ENCODE measurements at places on chromosomes 5 and 9.

DNA sequence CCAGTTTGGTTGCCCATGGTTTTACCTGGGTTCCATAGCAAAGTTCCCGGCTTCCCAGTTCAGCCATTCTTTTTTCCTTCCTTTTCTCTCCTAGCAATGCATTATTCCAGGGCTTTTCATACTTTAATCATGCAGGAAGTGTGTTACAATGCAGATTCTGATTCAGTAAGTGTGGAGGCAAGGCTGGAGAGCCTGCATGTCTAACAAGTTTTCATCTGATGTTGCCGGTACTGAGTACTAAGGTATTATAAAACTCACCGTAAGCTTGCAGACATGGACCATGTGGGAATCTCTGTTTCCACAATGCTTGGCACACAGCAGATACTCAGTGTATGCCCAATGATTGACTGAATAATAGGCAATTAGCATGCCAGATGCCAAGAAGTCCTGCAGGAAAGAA lies 102.9 kb upstream of the SHB start:
- peaks cover 20% of the 10 kb centered on the region for H3K36me3 ChIP-seq
- no peak overlapping the region for H3K27ac ChIP-seq

- H3K4me3 ChIP-seq, result no peak overlapping the region
- no peak overlapping the region for H3K27ac ChIP-seq
- DNase-seq, result no peak
- peaks cover 61% of the 10 kb centered on the region for H3K27me3 ChIP-seq
These were observed 20.0 kb upstream of the PITX1 start for GRCh38 chr5:135053989-135054388.

DNA sequence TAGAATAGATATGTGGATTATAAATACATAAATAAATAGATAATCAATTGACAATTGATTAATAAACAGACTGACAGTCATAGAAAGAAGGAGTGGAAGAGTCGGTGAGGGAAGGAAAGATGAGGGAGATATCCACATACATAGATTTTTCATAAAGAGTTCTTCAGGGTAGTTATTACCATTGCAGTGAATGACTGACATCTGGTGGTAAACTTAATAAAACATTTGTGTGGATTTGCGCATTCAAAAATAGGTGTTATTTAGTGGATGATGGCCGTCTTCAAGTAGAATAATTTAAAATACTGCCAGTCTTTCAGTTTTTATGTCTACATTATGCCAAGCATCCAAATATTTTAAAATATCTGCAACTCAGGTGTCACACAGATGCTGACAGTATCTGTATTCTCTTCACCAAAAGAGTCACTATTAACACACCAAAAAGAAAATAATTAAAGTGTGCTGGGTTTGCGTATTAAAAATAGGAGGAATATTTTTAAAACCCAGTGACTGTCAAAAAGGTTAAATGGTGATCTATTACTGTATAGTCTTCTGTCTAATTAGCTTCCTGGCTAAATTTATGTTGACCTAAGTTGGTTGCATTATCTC lies 78.8 kb downstream of the GIN1 start:
- no peaks in the 10 kb centered on the region for H3K36me3 ChIP-seq
- DNase-seq, result no peak
- peaks cover 9% of the 10 kb centered on the region for H3K27me3 ChIP-seq
- H3K4me1 ChIP-seq, result peaks cover 6% of the 10 kb centered on the region
- H3K4me3 ChIP-seq, result no peak overlapping the region

DNA sequence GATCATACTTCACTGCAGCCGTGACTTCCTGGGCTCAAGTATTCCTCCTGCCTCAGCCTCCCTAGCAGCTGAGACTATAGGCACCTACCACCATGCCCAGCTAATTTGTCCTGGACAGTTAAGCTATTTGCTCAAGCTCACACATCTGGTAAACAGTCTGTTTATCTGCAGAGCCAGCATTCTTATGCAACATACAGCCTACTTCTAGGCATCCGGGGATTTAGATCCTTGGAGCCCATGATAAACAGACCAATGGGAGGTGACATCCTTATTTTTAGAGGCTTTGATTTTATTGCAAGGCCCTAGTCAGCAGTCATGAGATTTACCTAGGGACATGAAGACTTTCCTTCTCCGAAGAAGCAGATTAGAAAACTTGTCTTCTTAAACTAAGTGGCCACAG lies 21.0 kb downstream of the ATOX1 start:
- peaks cover 5% of the 10 kb centered on the region for H3K4me1 ChIP-seq
- H3K36me3 ChIP-seq, result peaks cover 1% of the 10 kb centered on the region
- H3K4me3 ChIP-seq, result no peak overlapping the region
- H3K27ac ChIP-seq, result no peak overlapping the region

- no peak overlapping the region for H3K4me3 ChIP-seq
- H3K27ac ChIP-seq, result no peak overlapping the region
- H3K4me1 ChIP-seq, result no peaks in the 10 kb centered on the region
- no peaks in the 10 kb centered on the region for H3K36me3 ChIP-seq
These were observed 25.7 kb downstream of the SARDH start for GRCh38 chr9:133712221-133713100.

DNA sequence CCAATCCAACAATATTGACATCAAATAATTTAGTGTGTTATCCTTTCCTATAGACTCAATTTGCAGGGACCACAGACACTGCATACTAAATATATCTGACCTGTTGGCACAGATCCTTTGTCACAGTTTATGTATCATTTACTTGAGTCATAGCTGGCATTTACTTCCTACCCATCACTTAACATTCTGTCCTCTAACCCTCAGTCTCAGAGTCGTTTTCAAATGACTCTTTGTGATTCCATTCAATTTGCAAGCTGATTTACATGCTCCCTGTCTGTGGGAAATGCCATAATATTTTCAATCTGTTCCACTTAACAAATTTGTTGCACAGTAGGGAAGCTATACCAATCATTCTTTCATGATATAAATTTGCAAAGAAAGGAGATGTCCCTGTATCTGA lies 265.7 kb upstream of the EDIL3 start:
- no peak for DNase-seq
- H3K4me1 ChIP-seq, result no peaks in the 10 kb centered on the region
- no peak overlapping the region for H3K27ac ChIP-seq
- H3K27me3 ChIP-seq, result no peaks in the 10 kb centered on the region
- H3K4me3 ChIP-seq, result no peak overlapping the region

DNA sequence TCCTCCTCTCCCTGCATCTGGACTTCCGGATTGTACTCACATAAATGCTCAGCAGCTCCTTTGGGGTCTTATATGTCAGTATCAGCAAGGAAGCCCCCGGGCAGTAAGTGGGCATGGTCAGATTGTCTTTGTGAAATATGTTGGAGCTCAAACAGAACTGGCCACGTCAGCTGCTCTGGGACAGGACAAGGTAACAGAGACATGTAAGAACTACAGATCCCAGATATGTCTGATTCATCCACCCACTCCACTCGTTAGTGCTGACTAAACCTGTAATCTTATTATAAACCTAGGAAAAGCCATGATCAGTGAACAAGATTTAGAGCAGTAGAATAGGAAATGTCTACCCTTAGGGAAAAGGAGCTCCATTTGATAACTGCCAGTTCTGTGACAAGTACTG lies 561.8 kb downstream of the CETN3 start:
- no peaks in the 10 kb centered on the region for H3K4me1 ChIP-seq
- H3K27me3 ChIP-seq, result no peaks in the 10 kb centered on the region

DNA sequence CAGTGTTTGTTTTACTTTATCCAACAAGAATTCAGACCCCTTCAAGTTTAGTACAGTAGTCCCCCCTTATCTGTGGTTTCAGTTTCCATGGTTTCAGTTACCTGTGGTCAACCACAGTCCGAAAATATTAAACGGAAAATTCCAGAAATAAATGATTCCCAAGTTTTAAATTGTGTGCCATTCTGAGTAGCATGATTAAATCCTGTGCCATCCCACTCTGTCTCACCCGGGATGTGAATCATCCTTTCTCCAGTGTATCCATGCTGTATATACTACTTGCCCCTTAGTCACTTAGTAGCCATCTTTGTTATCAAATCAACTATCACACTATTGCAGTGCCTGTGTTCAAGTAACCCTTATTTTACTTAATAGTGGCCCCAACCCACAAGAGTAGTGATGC lies 153.8 kb upstream of the RASA1 start:
- DNase-seq, result no peak
- no peaks in the 10 kb centered on the region for H3K27me3 ChIP-seq
- no peaks in the 10 kb centered on the region for H3K36me3 ChIP-seq
- no peak overlapping the region for H3K4me3 ChIP-seq
- H3K4me1 ChIP-seq, result peaks cover 31% of the 10 kb centered on the region

GRCh38 chr5:11302663-11303062 lies 541.6 kb upstream of the DAP start:
- no peak for DNase-seq
- H3K4me3 ChIP-seq, result no peak overlapping the region
- H3K4me1 ChIP-seq, result no peaks in the 10 kb centered on the region
- H3K36me3 ChIP-seq, result no peaks in the 10 kb centered on the region
- H3K27ac ChIP-seq, result no peak overlapping the region

- no peaks in the 10 kb centered on the region for H3K36me3 ChIP-seq
- H3K4me1 ChIP-seq, result no peaks in the 10 kb centered on the region
- H3K27ac ChIP-seq, result no peak overlapping the region
- no peaks in the 10 kb centered on the region for H3K27me3 ChIP-seq
These were observed 15.1 kb upstream of the IPPK start for GRCh38 chr9:92685022-92685421.

DNA sequence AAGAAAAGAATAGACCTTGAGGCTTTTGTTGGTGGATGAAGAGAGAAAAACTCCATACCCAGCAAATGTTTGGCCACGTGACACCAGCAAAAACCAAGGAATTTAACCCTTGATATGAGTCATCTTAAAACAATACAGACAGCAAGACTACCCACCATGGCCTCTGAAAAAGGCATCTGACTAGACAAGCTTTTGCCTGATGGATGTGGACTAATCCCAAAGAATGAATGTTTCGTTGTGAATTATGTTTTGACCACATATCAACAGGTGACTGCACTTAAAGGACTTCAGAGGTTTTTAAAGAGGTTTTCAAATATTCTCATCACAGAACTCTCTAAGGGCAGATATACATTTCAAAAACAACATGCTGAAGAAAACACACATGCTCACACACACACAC lies 33.0 kb upstream of the SLC1A3 start:
- no peak for DNase-seq
- peaks cover 6% of the 10 kb centered on the region for H3K27me3 ChIP-seq
- no peaks in the 10 kb centered on the region for H3K4me1 ChIP-seq
- no peaks in the 10 kb centered on the region for H3K36me3 ChIP-seq
- no peak overlapping the region for H3K27ac ChIP-seq
- H3K4me3 ChIP-seq, result no peak overlapping the region

DNA sequence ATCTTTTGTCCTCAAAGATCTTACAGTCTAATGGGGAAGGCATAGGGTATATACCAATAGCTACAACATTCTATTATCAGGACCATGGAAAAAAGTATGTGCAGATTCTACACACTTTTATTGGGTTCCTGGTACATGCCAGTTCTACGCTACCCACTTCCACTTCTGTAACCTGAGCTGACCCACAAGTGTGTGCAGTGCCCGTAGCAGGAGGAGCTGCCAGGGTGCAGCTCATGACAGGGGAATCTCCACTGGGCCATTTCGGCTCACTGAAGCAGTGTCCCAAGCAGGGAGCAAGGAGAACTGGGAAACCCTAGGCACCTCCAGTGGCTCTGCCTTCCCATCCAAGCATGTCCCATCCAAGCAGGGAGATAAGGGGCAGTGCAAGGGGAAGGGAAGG lies 60.4 kb downstream of the FOXI1 start:
- H3K4me1 ChIP-seq, result no peaks in the 10 kb centered on the region
- no peak overlapping the region for H3K4me3 ChIP-seq
- no peaks in the 10 kb centered on the region for H3K36me3 ChIP-seq
- peaks cover 6% of the 10 kb centered on the region for H3K27me3 ChIP-seq
- DNase-seq, result no peak
- no peak overlapping the region for H3K27ac ChIP-seq

GRCh38 chr5:73793911-73794310 lies 167.9 kb downstream of the ARHGEF28 start:
- peaks cover 19% of the 10 kb centered on the region for H3K4me1 ChIP-seq
- H3K36me3 ChIP-seq, result no peaks in the 10 kb centered on the region
- no peak overlapping the region for H3K4me3 ChIP-seq
- H3K27ac ChIP-seq, result no peak overlapping the region
- no peak for DNase-seq
- H3K27me3 ChIP-seq, result no peaks in the 10 kb centered on the region

DNA sequence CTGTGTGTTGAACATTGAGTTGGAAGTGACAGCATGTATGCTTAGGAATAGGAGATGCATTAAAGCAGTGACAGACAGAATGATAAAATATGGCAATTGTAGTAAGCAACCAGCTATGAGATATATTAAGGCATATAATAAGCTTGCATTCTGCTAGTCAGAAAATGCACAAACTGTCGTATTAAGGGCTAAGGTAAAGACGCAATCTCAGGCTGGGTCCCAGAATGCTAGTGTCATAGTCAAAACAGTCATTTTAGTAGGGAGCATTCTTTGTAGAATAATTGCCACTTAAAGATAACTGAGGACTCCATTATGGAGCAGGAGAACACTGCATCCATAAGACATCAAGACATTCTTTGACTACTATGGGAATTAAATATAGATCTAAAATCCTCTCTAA lies 1369.7 kb upstream of the C9orf72 start:
- no peaks in the 10 kb centered on the region for H3K4me1 ChIP-seq
- H3K36me3 ChIP-seq, result no peaks in the 10 kb centered on the region
- H3K4me3 ChIP-seq, result no peak overlapping the region
- DNase-seq, result no peak
- H3K27ac ChIP-seq, result no peak overlapping the region
- no peaks in the 10 kb centered on the region for H3K27me3 ChIP-seq

- H3K4me1 ChIP-seq, result peaks cover 9% of the 10 kb centered on the region
- no peak overlapping the region for H3K27ac ChIP-seq
- H3K36me3 ChIP-seq, result no peaks in the 10 kb centered on the region
- H3K27me3 ChIP-seq, result peaks cover 45% of the 10 kb centered on the region
These were observed 40.6 kb downstream of the ACTL7B start for GRCh38 chr9:108815156-108815555.

- H3K36me3 ChIP-seq, result no peaks in the 10 kb centered on the region
- peaks cover 20% of the 10 kb centered on the region for H3K4me1 ChIP-seq
- H3K27me3 ChIP-seq, result peaks cover 49% of the 10 kb centered on the region
- no peak overlapping the region for H3K4me3 ChIP-seq
These were observed 2.2 kb downstream of the UNC5A start for GRCh38 chr5:176812269-176813259.

GRCh38 chr5:176691524-176691923 lies 44.2 kb downstream of the TSPAN17 start:
- no peak for DNase-seq
- no peak overlapping the region for H3K27ac ChIP-seq
- no peak overlapping the region for H3K4me3 ChIP-seq
- peaks cover 33% of the 10 kb centered on the region for H3K27me3 ChIP-seq
- no peaks in the 10 kb centered on the region for H3K36me3 ChIP-seq
